Effector memory CD4-positive, alpha-beta T cell (primary cell): ENCODE measurements at places on chromosomes 6 and 20.

DNA sequence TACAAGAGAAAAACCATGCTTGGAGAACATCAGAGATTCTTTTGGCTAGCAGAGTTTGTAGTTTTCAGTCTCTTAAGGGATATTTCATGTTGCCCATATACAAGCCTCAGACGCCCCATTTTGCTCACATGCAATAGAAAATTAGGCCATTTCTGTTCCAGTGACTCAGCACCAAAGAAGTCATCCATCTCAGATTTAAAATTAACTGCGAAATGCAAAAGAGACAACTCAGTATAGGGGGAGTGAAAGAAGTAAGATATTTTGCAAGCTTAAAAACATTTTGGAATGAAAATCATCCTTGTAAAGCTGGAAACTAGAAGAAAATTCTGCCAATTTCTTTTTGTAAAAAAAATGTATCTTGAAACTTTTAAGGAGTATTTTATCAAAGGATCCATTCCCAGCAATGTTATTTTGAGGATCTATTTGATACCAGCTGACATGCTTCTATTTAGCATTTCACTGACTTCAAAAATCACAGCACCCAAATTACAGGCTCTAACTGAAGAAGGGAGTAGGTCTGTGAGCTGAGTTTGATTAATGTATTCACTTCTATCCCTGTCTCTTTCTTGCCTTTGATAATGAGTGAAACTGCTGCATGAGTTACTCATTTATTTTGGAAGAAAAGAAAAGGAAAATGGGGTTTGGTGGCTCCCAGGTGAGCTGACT lies 223.7 kb upstream of the SULF2 start:
- no peaks in the 10 kb centered on the region for H3K27me3 ChIP-seq
- no peaks in the 10 kb centered on the region for H3K36me3 ChIP-seq
- no peaks in the 10 kb centered on the region for H3K4me1 ChIP-seq
- no peak for DNase-seq

- H3K4me1 ChIP-seq: no peaks in the 10 kb centered on the region
- H3K27me3 ChIP-seq: no peaks in the 10 kb centered on the region
- H3K4me3 ChIP-seq: no peak overlapping the region
- no peaks in the 10 kb centered on the region for H3K36me3 ChIP-seq
- DNase-seq: no peak
Observed at GRCh38 chr6:13164291-13164690, 164.0 kb downstream of the TBC1D7 start.

DNA sequence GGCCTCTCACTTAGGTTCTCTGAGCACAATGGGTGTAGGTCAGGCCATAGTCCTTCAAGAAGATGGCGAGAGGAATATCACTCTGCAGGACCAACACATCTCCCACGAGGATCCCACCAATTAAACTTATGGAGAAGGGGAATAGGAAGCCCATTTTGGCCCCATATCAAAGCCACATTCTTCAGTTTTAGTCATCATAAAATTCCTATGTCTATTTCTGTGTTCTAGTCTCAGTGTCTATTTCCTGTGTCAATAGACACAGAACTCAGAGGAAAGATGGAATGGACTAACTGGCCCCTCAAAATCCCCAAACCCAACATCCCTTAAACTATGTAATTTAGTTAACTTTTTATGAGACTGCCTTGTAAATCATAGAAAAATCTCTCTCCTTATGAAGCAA lies 216.8 kb downstream of the HACE1 start:
- H3K4me1 ChIP-seq: no peaks in the 10 kb centered on the region
- no peak for DNase-seq
- no peaks in the 10 kb centered on the region for H3K36me3 ChIP-seq
- no peak overlapping the region for H3K4me3 ChIP-seq
- H3K27ac ChIP-seq: no peak overlapping the region

GRCh38 chr6:28606424-28607391 lies 81.0 kb downstream of the GPX5 start:
- DNase-seq: no peak
- H3K36me3 ChIP-seq: no peaks in the 10 kb centered on the region
- H3K4me3 ChIP-seq: no peak overlapping the region
- H3K27ac ChIP-seq: no peak overlapping the region

- no peaks in the 10 kb centered on the region for H3K36me3 ChIP-seq
- no peaks in the 10 kb centered on the region for H3K4me1 ChIP-seq
- H3K4me3 ChIP-seq: no peak overlapping the region
- no peak for DNase-seq
Observed at GRCh38 chr6:131052181-131052580, 10.9 kb downstream of the EPB41L2 start.

- no peak overlapping the region for H3K27ac ChIP-seq
- no peak for DNase-seq
- H3K27me3 ChIP-seq: no peaks in the 10 kb centered on the region
Observed at GRCh38 chr6:19896693-19897010, 59.5 kb downstream of the ID4 start.

DNA sequence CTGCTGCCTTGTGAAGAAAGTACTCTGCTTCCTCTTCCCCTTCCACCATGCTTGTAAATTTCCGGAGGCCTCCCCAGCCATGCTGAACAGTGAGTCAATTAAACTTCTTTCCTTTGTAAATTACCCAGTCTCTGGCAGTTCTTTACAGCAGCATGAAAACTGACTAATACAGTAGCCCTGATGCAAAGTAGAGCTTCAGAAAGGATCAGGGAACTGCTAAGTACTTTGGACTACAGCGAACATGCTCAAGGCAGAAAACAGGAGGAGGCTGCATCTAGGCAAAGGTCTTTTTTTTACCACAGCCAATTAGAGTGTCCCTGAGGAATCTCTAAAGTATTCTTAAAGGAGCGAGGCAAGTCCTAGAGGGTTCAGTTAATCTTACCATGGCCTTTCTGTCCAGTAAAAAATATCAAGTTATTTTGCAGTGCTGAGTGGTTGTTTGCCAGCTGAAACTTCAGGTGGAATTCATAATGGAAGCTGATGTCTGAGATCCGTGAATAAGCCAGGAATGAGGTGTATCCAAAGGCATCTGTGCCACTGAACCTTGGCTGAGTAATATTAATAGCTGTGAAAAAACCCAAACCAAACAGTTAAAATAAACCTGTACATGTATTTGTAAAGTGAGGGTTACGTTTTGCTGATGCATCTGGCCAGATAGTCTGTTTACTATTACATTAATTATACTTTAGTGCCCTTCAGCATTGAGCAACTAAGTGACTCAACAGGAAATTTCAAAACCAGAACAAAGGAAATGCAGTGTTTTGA lies 170.4 kb downstream of the PHF3 start:
- no peaks in the 10 kb centered on the region for H3K27me3 ChIP-seq
- H3K27ac ChIP-seq: no peak overlapping the region
- no peaks in the 10 kb centered on the region for H3K4me1 ChIP-seq
- DNase-seq: no peak

- DNase-seq: no peak
- no peak overlapping the region for H3K27ac ChIP-seq
- H3K36me3 ChIP-seq: no peaks in the 10 kb centered on the region
- no peaks in the 10 kb centered on the region for H3K27me3 ChIP-seq
Observed at GRCh38 chr20:58685988-58686387, 6.6 kb upstream of the NPEPL1 start.
